ENCODE measurements at places on chromosomes 3 and 15. TPM values are rescaled to one million over a fixed set of nuclear protein-coding genes. Genes with fewer than 3 reads are reported as not detected.

Gene CCR3
- 0.55 TPM for total RNA-seq

Gene CHP1
- total RNA-seq, result 34.4 TPM

Gene PLA2G4E
- total RNA-seq, result not detected

Gene ENTPD3
- total RNA-seq, result not detected

Gene PLA2G4B
- 44.9 TPM for total RNA-seq

Gene INSYN1
- total RNA-seq, result not detected

DNA sequence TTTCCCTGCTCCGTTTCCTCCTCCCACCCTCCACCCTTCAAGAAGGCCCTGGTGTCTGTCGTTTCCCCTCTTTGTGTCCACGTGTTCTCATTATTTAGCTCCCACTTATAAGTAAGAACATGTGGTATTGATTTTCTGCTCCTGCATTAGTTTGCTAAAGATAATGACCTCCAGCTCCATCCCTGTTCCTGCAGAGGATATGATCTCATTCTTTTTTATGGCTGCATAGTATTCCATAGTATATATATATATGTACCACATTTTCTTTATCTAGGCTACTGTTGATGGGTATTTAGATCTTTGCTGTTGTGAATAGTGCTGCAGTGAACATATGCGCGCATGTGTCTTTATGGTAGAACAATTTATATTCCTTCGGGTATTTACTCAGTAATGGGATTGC lies 4.8 kb downstream of the ST6GAL1 start:
- DNase-seq, result no peak

DNA sequence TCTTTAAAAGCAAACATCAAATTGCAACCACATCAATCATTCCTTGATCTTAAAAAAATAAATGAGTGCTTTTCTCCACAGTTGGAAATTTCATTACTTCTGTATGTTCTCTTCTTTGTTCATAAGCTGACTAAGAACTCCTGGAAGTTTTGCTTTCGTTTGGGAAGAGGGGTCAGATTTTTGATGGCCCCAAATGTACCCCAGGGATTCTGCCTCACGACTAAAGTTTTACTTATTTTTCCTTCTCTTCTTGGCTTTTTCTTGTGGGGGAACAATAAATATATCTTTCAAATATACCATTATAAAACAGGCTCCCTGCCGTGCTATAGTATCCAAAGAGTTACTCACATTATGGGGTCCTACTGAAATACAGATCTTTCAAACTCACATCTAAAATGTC lies 215.0 kb upstream of the CDIN1 start:
- no peak for DNase-seq

GRCh38 chr15:58608129-58608590 lies 141.3 kb downstream of the ADAM10 start:
- DNase-seq, result no peak

DNA sequence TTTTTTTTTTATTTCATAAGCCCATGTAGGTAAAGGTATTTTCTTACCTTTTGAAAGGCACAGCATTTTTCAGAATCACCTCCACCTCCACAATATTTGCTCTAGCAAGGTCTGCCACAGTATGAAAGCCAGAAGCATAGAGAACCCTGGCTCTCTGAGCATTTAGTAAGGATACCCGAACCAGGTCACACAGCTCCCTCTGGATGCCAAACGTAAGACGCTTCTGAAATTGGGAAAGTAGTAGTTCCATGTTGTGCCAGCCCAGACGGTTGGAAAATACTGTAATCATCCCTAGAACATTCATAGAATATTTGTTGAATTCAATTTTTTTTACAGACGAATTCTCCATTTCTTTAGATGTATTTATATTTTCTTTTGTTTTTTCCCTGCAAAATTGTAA lies 52.4 kb downstream of the POLQ start:
- no peak for DNase-seq

- no peak for DNase-seq
Measured at GRCh38 chr3:72082776-72083462, 298.0 kb upstream of the PROK2 start.

GRCh38 chr3:153928851-153929250 lies 192.3 kb upstream of the ARHGEF26 start:
- DNase-seq, result no peak

DNA sequence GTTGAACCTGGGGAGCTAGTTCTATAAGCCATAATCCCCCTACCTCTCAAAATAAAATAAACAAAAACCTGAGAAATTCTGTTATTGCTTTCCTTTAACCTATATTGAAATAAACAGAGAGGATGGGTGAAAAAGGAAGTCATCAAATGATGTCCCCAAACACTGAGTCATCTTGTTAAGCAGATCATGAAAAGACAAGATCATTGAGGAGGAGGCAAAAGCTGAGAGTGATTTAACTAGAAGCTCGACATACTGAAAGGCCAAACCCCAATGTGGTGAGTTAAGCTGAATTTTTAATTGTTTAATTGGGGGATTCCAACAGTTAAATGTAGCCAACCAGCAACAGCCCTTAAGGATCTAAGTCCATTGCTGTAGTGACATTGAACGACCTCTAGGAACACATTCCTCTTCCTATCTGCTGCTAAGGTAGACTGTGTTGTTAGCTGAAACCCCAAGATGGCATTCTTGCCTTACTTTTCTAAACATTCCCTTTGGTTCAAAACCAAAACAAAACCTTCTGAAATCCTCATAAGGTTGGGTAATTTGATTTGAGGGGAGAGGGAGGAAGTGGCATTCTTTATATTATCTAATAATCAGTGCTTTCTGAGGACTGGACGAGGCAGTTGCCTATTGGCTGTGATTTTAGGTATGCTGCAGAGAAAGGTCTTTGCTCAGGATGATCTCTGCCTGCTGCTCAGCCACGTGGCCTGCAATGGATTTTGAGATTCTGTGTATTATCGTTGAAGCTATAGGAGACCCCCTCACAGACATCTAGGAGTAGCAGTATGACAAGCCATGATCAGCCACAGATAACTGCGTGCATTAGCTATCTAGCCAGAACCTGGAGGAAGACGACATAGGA lies 62.7 kb upstream of the BNIP2 start:
- no peak for DNase-seq

- peak; percentile 15 for DNase-seq
Measured at GRCh38 chr15:78938658-78939488, 6.0 kb downstream of the CTSH start.

DNA sequence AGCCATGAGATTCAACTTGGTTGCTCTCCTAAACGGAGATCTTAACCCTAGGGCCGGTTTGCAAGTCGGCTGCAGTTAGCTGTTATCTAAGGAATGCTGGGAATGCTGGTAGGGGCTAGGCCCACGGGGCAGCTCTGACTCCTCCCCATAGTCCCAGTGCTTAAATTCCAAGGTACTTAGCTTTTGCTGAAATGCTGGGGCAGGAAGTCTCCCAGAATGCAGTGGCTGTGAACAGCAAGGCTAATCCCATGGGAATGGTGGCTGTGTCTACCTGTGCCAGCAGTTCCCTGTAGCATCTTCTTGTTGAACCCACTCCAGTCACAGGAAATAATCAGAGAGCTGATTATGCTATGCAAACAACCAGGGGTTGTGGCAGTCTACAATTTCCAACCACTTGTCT lies 102.5 kb upstream of the TJP1 start:
- DNase-seq, result no peak

DNA sequence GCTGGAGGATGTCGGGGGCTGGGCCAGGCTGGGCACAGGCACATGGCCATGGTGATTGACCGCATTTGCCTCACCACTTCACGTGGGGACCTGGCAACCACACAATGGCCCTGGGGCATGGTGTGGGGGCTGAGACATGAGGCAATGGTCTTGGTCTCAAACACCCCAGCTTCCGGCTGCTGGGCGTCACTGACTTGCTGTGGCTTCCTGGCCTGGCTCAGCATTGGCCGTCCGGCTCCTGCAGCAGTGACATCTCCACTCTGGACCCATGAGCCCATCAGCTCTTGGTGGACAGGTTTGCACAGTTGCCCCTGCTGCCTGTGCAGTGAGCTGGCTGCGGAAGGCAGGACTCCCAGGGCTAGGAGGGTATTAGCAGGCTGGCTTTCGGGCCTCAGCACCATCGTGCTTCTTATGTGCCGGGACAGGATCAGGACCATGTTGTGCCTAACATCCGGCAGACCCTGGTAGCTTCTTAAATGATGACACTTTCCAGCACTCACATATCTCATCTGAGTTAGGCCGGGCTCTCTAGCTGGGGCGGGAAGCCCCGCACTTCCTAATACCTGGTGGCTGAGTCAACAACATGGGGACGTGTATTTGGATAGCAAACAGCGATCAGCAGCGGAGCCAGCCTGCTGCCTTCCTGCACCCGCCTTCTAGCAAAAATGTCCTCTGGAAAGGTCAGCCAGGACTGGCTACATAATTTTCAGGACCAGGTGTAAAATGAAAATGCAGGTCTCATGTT lies 34.1 kb downstream of the ZNF710 start:
- DNase-seq, result no peak

DNA sequence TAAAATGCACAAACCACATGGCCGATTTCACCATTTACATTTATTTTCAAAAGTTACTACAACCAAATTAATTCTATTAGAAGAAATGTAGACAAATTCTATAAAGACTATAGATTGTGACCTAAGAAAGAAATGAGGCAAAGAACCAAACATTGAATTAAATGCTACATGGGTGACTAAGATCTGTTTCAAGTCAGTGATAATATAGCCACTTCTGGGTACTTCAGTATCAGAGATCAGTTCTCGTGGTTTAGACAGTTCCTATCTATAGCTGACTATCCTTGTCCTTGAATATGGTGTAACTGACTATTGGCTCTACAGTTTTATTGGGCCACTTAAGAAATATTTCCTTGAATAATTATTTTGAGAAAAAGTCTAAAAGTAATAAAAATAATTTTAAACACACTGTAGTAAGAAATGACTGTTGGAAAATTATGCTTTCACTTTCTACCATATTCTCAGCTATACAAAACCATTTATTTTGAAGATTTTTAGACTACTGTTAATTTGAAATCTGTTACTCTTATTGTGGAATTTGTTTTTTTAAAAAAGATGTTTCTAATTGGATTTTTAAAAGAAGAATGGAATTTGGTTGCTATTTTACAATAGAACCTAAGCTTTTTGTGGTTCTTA lies 14.1 kb downstream of the KCNMB3 start:
- no peak for DNase-seq

DNA sequence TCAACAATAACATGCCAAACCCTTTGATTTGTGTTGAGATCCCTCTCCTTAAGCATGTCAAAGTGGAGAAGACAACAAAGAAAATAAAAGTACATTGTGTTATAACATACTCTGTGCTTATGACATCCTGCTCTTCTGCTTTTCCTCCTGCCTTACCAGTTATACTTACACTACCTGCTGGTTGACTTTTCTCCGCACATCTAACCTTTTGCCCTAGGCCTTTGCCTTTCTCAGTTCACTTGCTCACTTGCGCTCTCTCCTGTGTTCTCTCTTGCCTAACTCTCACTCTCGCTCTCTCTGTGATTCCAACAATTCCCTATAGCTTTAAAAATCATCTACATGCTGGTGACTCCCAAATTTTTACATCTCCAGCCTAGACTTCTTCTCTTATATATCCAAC lies 5.7 kb downstream of the DNAH12 start:
- no peak for DNase-seq

DNA sequence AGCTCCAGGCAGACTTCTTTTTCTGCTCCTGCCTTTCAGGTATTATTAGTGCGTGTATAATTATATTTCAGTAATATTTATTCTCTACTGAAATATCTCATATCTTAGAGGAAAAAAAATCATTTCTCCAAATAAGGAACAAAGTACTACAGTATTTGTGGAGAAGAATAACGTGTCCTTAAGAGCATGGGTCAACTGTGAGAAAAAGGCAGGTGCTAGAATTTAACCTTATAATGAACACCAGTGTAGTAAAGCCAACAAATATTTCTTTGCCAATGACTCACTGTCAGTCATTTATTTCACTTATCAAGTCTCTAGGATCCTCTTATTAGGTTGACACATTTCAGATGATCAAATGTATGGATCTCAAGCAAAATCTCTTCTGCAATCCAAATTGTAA lies 183.4 kb downstream of the GREM1 start:
- no peak for DNase-seq

DNA sequence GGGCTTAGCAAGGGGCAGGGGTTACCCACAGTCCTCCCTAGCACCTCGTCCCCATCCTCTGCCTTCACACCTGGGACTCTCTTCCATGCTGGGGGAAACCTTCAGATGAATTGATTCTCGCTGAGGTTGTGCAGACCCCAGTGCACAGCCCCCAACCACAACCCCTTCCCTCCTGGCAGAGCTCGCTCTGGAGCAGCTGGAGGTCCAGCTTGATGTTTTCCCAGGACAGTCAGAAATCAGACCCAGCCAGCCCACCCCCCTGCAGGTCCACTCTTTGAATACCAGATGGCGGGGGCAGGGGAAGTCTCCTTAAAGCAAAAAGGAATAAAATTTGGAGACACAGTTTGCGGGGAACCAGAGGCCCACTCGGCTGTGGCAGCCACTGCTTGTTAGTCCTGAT lies 234.4 kb downstream of the XXYLT1 start:
- no peak for DNase-seq

- DNase-seq, result peak; percentile 31
Measured at GRCh38 chr3:66372681-66373350, 128.0 kb downstream of the LRIG1 start.

- DNase-seq, result no peak
Measured at GRCh38 chr3:151178208-151178845, 24.7 kb downstream of the GPR171 start.

- no peak for DNase-seq
Measured at GRCh38 chr3:15313461-15313860, 18.9 kb downstream of the SH3BP5 start.
